ENCODE measurements at places on chromosomes 16 and 17. TPM values are rescaled to one million over a fixed set of nuclear protein-coding genes. Genes with fewer than 3 reads are reported as not detected.

Gene ZDHHC7
- total RNA-seq, result 24.0 TPM

Gene SPATA22
- total RNA-seq, result 0.78 TPM

Gene CCL4
- 4.1 TPM for total RNA-seq

Gene ARL5C
- not detected for total RNA-seq

Gene NPIPB12
- 13.7 TPM for total RNA-seq

Gene ATP2A1
- total RNA-seq, result 0.16 TPM

Gene ALKBH5
- total RNA-seq, result 79.7 TPM

Gene HBM
- 15.0 TPM for total RNA-seq

Gene CACNG1
- 0.47 TPM for total RNA-seq

Gene CIBAR2
- not detected for total RNA-seq

Gene EVPL
- total RNA-seq, result not detected

Gene ESRP2
- not detected for total RNA-seq

Gene NOG
- total RNA-seq, result 3.7 TPM

Gene CCDC40
- total RNA-seq, result 5.0 TPM

Gene RNF213
- total RNA-seq, result 17.5 TPM

Gene KATNIP
- 18.7 TPM for total RNA-seq

Gene GCGR
- total RNA-seq, result not detected

Gene FOXL1
- total RNA-seq, result 0.47 TPM

Gene KRTAP4-2
- not detected for total RNA-seq

Gene LGALS9B
- total RNA-seq, result not detected

Gene SCGB1C2
- total RNA-seq, result not detected

Gene CDH15
- 0.16 TPM for total RNA-seq

Gene CHRNB1
- total RNA-seq, result 17.2 TPM

Gene ZNF385C
- total RNA-seq, result 0.31 TPM

Gene PITPNM3
- total RNA-seq, result 13.9 TPM
